ENCODE measurements at places on chromosomes 2 and 18.

DNA sequence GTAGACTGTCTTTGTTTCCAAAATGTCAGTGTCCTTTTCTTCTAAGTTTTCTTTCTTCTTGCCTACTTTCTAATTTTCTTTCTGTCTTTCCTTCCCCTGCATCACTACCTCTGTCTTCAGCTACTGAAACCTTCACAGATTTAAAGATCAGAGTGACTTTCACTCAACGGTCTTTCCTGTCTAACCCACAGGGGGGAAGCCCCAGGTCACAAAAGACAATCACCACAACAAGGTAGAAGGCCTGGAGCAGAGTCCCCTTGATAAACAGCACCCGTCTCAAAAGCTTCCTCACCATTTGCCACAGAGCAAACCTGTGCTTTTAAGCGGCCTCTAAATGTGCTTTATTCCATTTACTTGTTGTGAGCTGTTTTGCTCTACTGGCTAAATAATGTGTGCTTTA is 665.4 kb downstream of the BCL11A start:
- DNase-seq = no peak

GRCh38 chr2:10220045-10220901 is 82.4 kb upstream of the HPCAL1 start:
- DNase-seq = no peak

DNA sequence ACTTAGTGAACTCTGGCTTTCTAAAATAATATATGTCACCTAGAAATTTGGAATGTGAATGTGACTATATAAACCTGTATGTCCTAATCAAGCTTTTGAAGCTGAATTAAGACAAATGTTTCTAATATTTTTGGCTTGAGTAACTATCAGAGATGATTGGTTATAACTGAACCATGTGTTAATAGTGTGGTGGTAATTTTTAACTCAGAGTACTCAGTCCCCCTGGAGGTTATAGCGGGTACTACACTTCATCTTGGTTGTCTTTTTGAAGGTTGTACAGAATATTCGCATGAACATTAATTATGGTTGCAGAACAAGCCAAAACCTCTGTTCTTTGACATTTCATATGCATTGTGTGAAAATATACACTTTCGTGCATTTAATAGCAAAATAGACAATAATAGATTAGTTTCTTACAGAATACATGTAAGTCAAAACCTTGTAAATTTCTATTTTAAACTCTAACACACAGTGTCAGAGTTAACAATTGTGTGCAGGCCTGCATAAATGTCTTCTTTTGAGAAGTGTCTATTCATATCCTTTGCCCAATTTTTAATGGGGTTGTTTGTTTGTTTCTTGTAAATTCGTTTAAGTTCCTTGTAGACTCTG is 86.0 kb downstream of the OSBPL6 start:
- DNase-seq = no peak

GRCh38 chr18:35511833-35512232 is 14.1 kb upstream of the INO80C start:
- no peak for DNase-seq

- no peak for DNase-seq
Observed at GRCh38 chr18:5601188-5601624, 57.4 kb upstream of the EPB41L3 start.

DNA sequence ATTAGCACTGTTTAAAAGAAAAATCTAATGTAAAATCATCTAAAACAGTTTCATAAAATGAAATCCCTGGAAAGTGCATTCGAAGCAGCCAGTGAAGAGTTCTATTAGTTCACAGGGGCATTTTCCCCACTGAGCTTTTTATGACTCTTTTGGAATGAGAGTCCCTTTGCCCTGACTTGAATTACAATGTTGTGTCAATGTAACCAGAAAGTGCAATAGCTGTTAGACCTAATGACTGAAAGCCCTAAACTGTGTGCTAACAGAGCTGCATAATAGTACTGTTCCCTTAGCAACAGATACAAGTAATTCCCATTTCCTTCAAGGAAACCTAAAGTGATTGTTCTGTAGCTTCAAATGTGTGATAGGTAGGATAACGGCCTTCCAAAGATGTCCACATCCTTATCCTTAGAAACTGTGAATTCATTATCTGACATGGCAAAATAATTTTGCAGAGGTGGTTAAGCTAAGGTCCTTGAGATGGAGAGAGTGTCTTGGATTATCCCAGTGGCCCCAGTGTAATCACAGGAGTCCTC is 134.4 kb downstream of the L3MBTL4 start:
- DNase-seq = no peak

DNA sequence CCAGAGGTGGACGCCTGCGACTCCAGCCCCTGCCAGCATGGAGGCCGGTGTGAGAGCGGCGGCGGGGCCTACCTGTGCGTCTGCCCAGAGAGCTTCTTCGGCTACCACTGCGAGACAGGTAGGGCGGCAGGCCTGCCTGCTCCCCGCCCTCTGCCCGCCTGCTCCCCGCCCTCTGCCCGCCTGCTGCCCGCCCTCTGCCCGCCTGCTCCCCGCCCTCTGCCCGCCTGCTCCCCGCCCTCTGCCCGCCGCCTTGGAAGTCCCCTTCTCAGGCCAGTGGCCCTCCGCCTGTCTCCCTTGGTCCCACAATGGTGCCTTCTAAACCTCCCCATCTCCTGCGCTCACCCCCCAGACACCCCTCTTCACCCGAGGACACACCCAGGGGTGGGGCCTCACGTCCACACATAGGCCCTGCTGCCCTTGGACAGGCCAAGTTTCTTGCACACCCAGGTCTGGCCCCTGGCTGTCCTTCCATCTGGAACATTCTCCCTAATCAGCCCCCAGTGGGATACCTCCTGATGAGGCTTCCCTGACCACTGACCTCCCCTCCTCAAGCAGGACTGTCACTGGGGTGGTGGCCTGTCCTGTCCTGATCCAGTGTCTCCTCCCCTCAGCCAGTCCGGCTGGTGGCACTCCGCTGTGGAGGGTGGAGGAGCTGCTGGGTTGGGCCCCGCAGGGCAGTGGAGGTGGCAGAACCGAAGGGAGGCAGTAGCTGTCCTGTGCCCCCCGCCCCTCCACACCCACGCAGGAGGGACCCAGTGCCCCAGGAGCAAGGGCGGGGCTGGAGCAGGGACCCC is 37.9 kb downstream of the MTERF4 start:
- no peak for DNase-seq

- no peak for DNase-seq
Observed at GRCh38 chr2:112597537-112598322, 13.3 kb downstream of the CHCHD5 start.

GRCh38 chr18:42080340-42080739 is 125.3 kb downstream of the PIK3C3 start:
- no peak for DNase-seq

DNA sequence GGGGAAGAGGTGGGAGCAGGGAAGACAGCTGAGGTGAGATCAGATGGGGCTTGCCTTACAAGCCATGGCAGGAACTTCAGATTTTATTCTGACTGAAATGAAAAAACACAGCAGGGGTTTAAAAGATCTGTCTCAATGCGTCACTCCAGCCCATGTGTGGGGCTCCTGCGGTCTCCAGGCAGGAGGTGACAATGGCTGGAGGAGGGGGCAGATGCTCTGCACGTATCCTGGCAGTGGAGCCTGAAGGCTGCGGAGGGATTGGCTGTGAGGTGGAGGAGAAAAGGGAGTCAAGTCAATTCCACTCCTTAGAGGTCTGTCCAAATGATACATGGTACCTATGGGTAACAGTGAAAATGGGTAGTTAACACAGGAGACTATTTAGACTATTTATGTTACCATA is 40.5 kb upstream of the KIDINS220 start:
- DNase-seq = no peak

DNA sequence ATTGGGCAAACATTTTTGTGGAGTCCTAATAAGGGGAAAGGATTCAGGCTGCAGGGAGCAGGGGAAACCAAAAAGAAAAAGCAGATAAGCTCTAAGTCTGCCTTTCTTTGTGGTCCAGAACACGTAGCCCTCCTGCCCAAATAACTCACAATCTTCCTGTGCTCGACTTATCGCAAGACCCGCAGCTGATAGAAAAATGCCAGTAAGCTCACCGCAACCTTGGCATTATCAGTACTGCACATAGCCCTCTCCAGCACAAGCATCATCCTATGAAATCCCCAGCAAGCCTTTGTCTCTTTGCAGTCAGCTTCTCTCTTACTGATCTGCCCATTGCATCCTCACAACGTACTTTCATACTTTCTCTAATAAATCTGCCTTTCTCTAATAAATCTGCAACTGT is 202.4 kb upstream of the HNRNPA3 start:
- DNase-seq = no peak

GRCh38 chr2:144249035-144249637 is 270.8 kb downstream of the ZEB2 start:
- DNase-seq = no peak

DNA sequence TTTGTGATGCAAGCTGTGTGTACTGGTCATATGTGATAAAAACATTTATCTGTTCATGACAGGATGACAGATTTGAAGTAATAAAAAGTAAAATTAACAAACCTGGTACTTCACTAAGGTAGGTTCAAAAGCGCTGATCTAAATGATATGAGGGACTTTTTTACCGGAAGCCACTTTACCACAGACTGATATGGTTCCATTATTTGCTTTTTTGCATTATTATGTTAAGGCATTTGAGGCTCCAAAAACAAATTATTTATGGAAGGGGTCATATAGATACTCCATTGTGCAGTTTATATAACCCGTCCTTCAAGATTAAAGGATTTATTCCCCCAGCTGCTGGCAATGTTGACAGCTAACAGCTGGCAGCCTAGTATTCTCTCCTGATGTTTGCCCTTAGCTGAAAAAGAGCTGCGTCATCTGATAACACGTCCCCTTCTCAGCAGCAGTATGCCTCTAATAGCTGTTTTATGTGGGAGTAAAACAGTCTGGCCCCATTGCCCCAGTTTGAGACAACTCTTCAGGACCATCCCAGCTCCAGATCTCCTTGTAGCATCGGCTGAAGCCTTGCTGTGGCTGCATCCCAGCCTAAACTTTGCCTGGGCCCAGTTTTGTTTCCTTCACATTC is 84.8 kb upstream of the XIRP2 start:
- no peak for DNase-seq

Measured in stimulated activated CD4-positive, alpha-beta T cell treated with anti-CD3 and anti-CD28 coated beads, Interleukin-1b, Interleukin-23, amount 100 ng/mL, for 1 hour (primary cell).